Right ventricle myocardium inferior (tissue), 1 donor: ENCODE measurements at places on chromosomes 1 and 21. TPM values are rescaled to one million over a fixed set of nuclear protein-coding genes. Genes with fewer than 3 reads are reported as not detected.

The SRGAP2B gene
- 11.3 TPM for total RNA-seq

The SLC44A3 gene
- total RNA-seq, result 6.5 TPM

The OR10J1 gene
- total RNA-seq, result not detected

The KANK4 gene
- 0.95 TPM for total RNA-seq

The PCNX2 gene
- total RNA-seq, result 2.2 TPM

The CASQ1 gene
- 27.0 TPM for total RNA-seq

The RGS16 gene
- total RNA-seq, result 0.97 TPM

The LAPTM5 gene
- total RNA-seq, result 31.5 TPM

The IL19 gene
- total RNA-seq, result not detected

The CHIT1 gene
- 0.51 TPM for total RNA-seq

GRCh38 chr21:35275776-35276175 is 226.7 kb upstream of the RUNX1 start:
- DNase-seq, result no peak

GRCh38 chr1:94617134-94617805 is 75.7 kb upstream of the F3 start:
- DNase-seq, result no peak

DNA sequence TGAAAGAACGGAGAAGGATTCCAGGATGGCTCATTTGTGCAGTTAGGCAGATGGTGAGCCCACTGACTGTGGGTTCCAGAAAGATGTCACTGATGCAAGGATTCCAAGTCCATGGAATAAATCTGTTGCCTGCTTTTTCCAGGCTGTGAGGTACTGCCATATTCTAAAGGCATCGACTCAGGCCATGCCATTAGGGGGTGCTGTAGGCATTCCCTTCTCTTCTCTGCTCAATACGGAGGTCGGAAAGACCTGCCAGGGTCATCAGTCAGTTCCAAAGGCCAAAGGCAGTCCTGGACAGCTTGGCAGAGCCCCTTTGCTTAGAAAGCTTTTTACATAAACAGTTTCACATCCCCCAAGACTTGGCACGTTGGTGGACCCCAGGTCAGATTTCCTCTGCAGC is 31.7 kb upstream of the TMEM125 start:
- DNase-seq, result no peak

- DNase-seq, result peak; percentile 56
Observed at GRCh38 chr1:109263234-109263596, 13.9 kb downstream of the CELSR2 start.

- DNase-seq, result no peak
Observed at GRCh38 chr21:42830456-42831455, 48.6 kb downstream of the WDR4 start.

DNA sequence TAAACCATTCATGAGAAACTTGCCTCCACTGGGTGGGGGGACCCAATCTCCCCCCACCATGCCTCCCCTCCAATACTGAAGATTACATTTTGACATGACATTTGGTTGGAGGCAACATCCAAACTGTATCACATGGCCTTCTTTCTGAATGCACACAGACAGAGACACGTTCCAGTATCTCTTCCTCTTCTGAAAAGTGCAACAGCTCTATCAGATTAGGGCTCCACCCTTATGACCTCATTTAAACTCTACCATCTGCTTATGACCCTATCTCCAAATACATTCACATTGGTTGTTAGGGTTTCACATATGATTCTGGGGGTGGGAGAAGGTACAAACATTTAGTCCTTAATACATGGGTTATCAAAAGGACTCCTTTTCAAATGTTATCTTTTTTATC is 481.8 kb upstream of the NFIA start:
- DNase-seq, result no peak

GRCh38 chr1:30111431-30111830 is 612.0 kb downstream of the MATN1 start:
- DNase-seq, result no peak

DNA sequence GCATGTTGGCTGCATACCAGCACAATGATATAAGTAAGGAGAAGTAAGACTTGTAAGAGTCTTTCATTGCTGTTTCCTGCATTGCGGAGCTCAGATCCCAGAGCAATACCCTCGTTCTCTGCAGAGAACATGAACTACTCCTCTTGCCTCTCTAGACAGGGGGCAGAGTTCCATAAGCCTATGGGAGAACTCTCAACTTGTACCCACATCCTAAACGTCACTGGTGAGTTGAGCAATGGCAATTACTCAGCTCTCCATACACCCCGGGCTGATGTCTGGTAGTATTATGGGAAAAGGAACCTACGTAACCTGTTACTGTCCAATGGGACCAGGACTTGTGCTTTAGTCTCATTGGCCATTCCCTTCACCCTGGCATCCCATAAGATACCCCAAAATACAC is 27.3 kb upstream of the ZNF496 start:
- no peak for DNase-seq

DNA sequence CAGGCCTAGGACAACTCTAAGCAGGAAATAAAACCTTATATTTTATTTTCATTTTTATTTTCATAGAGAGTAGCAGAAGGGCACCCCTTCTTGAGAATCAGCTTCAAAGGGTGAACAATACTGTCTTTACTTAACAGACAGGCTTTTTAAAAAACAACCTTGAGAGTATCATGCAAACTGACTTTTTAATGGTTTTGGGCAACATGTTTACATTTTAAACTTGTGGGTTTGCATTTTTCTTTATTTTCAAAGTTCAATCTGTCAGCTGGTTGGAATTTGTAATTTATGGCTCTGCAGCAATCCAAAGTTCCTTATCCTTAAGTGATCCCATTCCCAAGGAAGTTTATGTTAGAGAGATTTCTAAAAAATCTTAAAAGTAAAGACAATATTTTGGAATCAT is 392.3 kb upstream of the ADAMTS5 start:
- no peak for DNase-seq

DNA sequence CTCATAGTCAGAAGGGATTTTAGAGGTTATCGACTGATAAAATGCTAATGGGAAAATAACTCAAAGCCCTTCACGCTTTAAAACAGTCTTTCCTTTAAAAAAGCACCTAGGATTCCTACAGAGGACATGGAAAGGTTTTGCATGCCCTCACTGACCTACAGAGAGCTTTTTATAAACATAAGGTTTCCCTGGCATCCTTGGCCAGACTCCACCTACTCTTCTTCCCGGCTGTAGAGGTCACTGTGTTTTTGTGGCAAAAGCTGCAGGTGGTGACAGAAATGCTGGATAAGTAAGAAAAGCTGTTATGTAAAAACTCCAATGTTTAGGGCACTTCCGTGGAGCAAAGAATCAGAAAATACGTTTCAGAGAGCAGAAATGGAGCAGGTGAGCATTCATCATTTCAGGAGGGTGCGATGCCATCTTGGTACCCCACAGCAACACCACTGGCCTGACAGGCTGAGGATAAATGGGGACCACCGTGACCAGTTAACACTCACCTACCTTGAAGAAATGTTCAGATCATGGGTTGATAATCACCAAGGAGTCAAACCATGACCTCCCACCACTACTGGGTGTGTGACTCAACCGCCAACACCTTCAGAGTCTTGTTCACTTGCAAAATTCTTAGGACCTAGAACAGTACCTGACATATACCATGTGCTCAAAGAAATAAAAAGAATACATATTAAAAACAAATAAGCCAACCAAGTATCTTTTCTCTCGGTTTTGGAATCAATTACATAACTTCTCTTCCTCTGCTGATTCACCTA is 46.6 kb downstream of the SSBP3 start:
- DNase-seq, result no peak

DNA sequence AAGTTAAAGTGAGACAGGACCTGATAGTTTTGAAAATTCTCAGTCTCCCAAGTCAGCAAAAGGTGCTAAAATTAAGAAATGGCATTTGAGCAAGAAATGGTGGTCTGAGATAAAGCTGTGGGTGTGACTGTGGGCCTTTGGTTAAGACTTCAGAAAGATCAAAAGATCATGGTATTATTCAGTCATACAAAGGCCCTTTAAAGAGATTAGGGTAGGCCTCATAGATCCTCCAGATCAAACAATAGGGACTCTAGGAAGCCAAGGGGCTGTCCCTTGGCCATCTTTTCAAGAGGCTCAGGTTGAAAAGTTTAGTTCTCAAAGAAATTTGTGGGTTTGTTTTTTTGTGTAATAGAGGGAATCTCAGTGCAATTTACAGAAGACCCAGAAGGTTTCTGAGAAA is 8.4 kb downstream of the HMGB4 start:
- no peak for DNase-seq

- no peak for DNase-seq
Observed at GRCh38 chr1:18128298-18128697, 20.7 kb downstream of the IGSF21 start.

DNA sequence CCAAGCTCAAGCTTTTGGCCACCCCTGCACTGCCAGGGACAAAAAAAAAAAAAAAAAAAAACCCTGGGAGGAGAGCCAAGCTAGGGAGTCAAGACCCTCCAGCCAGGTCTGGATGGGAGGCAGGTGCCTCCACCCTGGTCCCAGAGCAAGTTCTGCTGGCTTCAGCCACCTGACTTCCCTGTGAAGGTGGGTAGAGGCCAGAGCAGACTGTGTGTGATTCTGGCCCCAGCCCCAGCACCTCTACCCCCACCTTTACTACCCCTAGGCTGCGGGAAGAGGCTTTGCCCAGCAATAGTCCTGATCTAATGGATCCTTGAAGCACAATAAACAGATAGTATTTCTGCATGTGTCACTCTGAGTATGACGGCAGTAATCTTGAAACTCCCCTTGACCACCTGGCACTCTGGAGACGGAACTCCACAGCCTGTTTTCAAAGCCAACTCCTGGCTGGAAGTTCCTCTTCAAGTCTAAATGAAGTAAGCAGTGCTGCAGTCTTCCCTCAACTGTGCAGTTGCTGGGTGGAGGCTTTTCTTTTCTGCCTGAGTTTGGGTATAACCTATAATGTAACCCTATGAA is 9.8 kb downstream of the PDZK1IP1 start:
- DNase-seq, result no peak

- no peak for DNase-seq
Observed at GRCh38 chr1:19981170-19981506, 1.7 kb upstream of the PLA2G2A start.

GRCh38 chr21:29164323-29164942 is 34.0 kb downstream of the MAP3K7CL start:
- DNase-seq, result no peak

DNA sequence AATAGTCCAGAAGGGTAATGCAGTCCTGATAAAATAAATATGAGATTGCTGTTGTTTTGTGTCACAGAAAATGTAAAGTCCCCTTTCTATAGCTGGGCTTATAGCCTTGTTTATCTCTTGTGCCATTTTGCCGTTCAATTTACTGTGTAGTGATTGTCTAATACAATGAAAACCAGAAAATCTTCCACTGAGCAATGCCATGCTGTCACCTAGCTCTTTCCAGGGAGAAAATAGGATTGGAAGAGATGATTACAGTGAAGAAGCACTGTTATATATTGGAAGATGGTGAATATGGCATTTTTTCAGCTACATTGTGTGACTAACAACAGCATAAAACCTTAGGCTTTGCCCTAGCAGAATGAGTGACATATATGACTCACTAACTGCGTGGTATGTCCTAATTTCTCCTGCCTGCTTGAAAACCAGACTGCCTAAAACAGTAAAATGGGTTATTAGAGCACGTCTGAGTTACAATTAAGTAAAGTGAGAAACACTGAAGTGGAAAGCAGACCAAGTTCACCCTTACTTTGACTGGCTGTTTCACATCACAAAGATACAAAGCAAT is 332.4 kb upstream of the ZP4 start:
- no peak for DNase-seq

DNA sequence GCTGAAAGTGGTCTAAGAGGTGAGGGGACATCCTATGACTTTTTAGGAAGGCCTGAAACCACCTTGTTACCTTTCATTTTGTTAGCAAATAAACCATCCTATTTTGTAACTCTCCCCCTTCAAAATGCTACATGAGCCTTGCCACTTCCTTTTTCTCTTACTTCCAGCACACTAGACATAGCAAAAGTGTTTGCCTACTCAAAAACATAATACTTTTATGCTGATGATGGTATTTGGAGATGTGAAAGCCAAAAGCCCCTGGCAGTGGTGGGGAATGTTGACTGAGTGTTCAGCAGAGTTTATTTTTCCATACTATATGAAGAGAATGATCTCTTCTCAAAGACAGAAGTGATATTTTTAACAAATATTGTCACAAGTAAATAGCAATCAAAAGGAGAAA is 134.2 kb downstream of the EDEM3 start:
- no peak for DNase-seq

- DNase-seq, result no peak
Observed at GRCh38 chr1:229993060-229993459, 74.0 kb upstream of the GALNT2 start.

- no peak for DNase-seq
Observed at GRCh38 chr1:221448585-221449175, 293.2 kb downstream of the DUSP10 start.

DNA sequence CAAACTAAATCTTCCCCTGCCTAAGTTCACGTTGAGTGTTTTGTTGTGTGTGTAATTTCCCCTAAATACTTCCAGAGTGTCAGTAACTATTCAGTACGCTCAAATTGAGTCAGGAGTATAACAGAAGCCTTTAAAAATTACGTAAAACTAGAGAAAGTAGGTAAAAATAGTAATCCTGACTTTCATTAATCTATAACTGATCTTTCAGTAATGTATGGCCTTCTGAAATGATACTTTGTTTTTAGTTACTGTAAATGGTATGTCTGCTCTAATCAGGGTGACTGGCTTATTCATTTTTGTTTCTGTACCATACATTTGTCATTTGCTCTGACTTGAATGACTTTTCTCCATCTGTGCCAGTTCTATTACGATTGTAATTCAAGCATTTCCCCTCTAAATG is 29.4 kb downstream of the MIER1 start:
- no peak for DNase-seq
